ENCODE measurements at places on chromosomes 5 and 9. TPM values are rescaled to one million over a fixed set of nuclear protein-coding genes. Genes with fewer than 3 reads are reported as not detected.
A peak's percentile ranks its signal among the peaks of the same experiment; 100 is the strongest.

GRCh38 chr5:124960266-124960665, 213.8 kb upstream of the ZNF608 start:
- H3K27me3 ChIP-seq, result no peaks in the 10 kb centered on the region
- DNase-seq, result no peak
- no peaks in the 10 kb centered on the region for H3K4me1 ChIP-seq
- H3K36me3 ChIP-seq, result no peaks in the 10 kb centered on the region
- H3K4me3 ChIP-seq, result no peak overlapping the region

The FAM78A gene
- total RNA-seq, result 0.33 TPM

DNA sequence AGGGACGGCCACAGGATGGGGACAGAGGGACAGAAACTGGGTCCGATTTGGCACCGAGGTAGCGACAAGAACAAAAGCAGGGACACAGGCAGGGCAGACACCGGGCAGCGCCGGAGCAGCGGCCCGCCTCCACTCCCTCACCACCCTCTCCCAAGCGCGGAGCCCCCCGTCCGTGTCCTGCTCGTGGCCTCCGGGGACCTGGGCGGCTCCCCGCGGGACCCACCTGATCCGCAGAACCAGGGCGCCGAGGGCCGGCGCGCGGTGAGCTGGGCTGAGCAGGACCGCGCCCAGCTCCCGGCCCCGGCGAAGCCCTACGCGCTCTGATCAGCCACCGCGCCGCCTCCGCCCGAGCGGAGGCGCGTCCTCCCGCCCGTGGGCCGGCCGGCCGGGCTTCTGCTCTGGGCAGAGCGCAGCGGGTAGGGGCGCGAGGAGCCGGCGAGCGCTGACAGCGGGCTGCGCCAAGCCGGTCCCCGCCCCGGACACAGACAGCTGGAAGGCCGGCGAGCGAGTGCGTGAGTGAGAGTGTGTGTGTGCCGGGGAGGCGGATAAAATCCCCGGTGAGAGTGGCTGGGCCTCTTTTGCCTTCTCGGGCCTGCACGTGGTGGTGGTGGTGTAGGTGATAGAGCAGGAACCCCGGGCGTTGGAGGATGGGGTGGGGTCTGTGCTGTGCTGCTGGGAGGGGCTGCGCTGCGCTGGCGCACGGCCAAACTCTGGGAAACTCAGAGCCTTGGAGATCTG, at the start of gene GGTA1:
TSS of gene GGTA1 (minus strand) at position 418 of the 738 bp plus-strand sequence. CDS start 31,922 bp downstream, outside the sequence.
- H3K27ac ChIP-seq, result no peak within 1 kb of the TSS
- H3K27me3 ChIP-seq, result peaks cover 16% of the 10 kb centered on the region
- no peaks in the 10 kb centered on the region for H3K36me3 ChIP-seq
- peak; percentile 53 for DNase-seq

DNA sequence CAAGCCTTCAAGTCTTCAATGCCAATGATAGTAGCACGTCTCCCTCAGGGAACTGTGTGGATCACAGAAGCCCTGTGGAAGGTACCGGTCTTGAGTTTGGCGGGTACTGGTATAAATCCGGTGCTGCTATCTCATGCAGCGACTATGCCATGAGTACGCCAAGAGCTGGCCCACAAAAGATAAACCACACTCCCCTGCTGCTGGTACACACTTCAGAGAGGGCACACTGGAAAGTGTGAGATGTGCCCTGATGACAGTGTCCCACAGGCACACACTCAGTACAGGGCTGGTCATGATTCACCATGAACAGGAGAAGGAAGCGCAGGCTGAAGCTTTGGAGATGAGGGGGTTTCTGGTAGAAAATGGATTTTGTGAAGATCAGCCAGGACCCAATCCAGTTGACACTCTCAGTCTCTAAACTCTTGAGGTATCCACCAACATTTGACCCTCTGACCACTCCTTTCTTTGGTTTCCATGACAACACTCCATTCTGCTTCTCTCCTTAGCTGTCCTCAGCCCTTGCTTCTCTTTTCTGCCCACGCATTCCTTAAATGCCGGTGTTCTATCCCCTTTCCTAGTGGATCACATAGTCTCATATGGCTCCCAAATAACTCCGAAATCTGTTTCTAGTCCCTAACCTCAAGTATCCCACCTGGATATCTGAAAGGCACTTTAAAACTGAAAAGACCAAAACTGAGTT, 5.1 kb downstream of the AMACR start:
- no peaks in the 10 kb centered on the region for H3K4me1 ChIP-seq
- DNase-seq, result peak; percentile 43
- H3K27ac ChIP-seq, result no peak overlapping the region
- no peak overlapping the region for H3K4me3 ChIP-seq
- H3K36me3 ChIP-seq, result peaks cover 3% of the 10 kb centered on the region

The DMRTA1 gene
- 0.26 TPM for total RNA-seq

The ACER2 gene
- 4.5 TPM for total RNA-seq

- H3K27ac ChIP-seq, result no peak overlapping the region
- no peak for DNase-seq
- H3K4me1 ChIP-seq, result no peaks in the 10 kb centered on the region
- H3K4me3 ChIP-seq, result no peak overlapping the region
- peaks cover 12% of the 10 kb centered on the region for H3K36me3 ChIP-seq
These were observed 14.9 kb downstream of the BRD3OS start for GRCh38 chr9:134040176-134040565.

GRCh38 chr5:154394307-154394706, 51.5 kb upstream of the SAP30L start:
- no peak overlapping the region for H3K27ac ChIP-seq
- no peaks in the 10 kb centered on the region for H3K27me3 ChIP-seq
- no peaks in the 10 kb centered on the region for H3K36me3 ChIP-seq
- no peak overlapping the region for H3K4me3 ChIP-seq

DNA sequence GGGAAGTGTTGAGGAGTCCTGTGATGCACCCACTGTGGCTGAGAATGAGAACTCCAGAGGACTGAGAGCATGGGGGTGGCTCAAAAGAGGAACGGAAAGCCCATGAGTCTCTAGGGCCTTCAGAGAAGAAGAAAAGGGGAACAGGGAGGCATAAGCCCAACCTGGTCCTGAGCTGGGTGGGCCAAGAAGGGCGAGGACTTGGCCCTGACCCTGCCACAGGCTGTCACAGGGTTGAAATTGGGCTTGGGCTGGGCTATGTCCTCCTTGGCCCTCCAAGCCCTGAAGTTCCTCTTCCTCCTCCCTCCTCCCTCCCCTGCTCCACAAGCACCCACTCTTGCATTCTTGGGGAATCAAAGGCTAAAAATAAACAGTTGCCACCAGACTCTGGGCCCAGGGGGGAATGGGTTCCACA, 49.3 kb upstream of the PPARGC1B start:
- H3K27me3 ChIP-seq, result peaks cover 12% of the 10 kb centered on the region
- no peaks in the 10 kb centered on the region for H3K4me1 ChIP-seq
- no peak overlapping the region for H3K27ac ChIP-seq
- no peak overlapping the region for H3K4me3 ChIP-seq

DNA sequence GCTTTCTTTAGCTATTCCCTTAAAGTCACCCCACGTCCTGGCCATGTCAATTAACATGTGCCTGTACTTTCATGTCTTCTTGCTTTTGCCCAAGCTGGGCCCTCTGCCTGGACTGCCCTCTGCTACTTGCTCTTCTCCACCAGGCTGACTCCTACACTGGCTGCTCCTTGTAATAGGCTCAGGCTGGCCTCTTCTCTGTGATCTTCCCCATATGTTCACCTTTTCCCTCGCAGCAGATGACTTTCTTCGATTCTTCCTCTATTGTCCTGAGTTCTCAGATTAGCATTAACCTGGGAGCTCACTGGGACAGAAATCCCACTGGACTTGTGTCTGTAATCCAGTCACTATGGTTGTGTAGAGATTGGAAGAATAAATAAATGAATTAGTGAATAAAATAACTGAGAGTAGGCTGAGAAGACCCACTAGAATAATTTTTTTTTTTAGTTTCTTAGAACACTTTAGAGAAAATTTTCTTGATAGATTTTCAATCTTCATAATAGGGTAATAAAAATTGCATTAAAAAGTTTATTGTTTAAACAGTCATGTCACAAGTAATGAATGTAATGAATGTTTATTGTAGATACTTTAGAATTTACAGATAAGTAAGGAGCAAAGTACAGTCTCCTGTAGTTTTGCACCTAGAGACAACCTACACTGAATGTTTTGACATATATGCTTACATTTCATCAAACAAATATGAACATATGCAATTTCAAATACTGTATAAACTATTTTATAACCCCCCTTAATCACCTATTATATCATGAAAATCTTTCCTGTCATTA, 47.4 kb upstream of the TNFSF15 start:
- DNase-seq, result no peak
- no peak overlapping the region for H3K27ac ChIP-seq
- no peaks in the 10 kb centered on the region for H3K36me3 ChIP-seq
- H3K27me3 ChIP-seq, result no peaks in the 10 kb centered on the region
- no peak overlapping the region for H3K4me3 ChIP-seq
- peaks cover 17% of the 10 kb centered on the region for H3K4me1 ChIP-seq

DNA sequence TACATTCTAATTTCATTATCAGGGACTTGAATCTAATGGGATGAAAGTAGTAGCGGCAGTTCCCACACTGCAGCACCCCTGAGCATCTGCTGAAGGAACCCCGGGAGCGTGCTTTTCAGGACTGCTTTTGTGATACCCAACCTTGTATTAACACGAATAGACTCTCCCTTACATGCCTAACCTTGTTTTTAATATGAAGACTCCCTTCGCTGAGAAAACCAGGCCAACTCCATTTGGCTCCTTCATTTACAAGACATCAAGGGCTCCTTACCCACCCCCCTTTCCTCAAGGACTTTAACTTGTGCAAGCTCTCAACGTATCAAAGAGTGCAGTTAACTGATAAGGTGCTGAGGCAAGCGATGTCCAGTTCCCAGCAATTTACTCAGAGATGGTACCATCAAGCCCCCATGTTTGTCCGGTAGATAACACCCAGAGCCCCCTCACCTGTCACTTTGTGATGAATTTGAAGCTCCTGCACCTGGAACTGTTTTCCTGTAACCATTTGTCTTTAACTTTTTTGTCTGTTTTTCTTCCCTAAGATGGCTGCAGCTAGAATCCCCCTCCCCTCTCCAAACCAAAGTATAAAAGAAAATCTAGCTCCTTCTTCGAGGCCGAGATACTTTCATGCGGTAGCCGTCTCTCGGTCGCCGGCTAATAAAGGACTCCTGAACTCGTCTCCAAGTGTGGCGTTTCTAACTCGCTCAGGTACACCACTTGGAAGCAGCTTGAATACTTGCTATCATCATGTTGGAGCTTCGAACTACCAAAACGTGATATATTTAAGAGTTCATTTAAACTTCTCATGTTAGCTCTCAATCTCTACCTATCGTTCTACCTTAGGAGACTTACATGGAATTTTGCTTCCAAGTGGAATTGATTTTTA, 10.7 kb downstream of the HNRNPH1 start:
- H3K27ac ChIP-seq, result no peak overlapping the region
- peaks cover 40% of the 10 kb centered on the region for H3K36me3 ChIP-seq
- no peak overlapping the region for H3K4me3 ChIP-seq
- H3K4me1 ChIP-seq, result peaks cover 2% of the 10 kb centered on the region

The INSL4 gene
- not detected for total RNA-seq

The IFNA13 gene
- not detected for total RNA-seq

- H3K4me1 ChIP-seq, result peaks cover 17% of the 10 kb centered on the region
- H3K27ac ChIP-seq, result no peak overlapping the region
- peaks cover 4% of the 10 kb centered on the region for H3K36me3 ChIP-seq
- no peaks in the 10 kb centered on the region for H3K27me3 ChIP-seq
These were observed 118.1 kb downstream of the C9orf152 start for GRCh38 chr9:110089681-110090370.

- DNase-seq, result no peak
- H3K4me3 ChIP-seq, result no peak overlapping the region
- no peaks in the 10 kb centered on the region for H3K27me3 ChIP-seq
These were observed 491.0 kb upstream of the CLINT1 start for GRCh38 chr5:158349987-158350386.

DNA sequence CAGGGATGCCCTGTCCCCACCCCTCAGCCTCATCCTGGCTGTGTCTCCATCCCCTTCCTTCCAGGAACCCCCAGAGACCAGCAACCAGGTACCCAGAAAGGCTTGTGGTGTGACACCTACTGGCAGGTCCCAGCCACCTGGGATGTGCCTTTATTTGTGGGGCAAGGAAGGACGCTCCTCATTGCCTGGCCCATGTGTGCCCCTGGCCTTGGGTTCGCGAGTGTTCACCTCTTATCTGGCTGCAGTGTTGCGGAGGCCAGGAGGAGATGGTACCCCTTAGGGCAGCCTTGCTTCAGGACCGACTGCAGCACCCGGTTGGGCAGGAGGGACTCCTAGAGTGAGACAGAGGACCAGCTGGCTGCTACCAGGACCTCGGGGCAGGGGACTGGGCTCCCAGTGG, 8.8 kb downstream of the C9orf50 start:
- H3K27ac ChIP-seq, result no peak overlapping the region
- H3K27me3 ChIP-seq, result no peaks in the 10 kb centered on the region
- H3K4me3 ChIP-seq, result no peak overlapping the region
- H3K4me1 ChIP-seq, result peaks cover 20% of the 10 kb centered on the region
- DNase-seq, result no peak

DNA sequence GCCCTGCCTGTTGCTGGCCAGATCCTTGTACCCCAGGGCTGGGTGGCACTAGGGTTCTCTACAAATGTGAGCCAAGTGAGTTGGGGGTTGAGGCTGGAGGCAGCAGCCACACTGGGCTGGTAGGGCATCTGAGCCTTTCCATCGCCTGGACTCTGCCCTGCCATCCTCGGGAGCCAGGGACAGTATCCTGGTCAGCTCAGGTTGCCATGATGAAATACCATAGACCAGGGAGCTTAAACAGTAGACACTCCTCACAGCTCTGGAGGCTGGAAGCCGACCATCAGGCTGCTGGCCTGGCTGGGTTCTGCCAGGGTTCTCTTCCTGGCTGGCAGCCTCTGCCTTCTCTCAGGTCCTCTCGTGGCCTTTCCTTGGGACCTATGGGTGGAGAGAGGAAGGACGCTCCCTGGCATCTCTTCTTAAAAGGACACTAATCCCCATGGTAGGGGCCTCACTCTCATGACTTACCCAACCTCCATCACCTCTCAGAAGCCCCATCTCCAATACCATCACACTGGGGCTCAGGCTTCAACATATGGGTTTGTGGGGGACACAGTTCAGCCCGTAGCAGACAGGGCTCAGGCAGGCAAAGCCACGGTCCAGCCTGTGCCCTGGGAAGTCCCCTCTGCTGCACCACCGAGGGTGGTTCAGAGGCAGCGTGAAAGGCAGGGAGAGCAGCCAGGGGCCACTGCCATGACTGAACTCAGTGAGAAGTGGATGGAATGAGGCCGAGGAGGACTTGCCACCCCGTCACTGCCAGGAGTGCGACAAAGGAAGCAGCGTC, 50.1 kb downstream of the HMCN2 start:
- no peak overlapping the region for H3K27ac ChIP-seq
- no peaks in the 10 kb centered on the region for H3K27me3 ChIP-seq
- no peaks in the 10 kb centered on the region for H3K4me1 ChIP-seq
- no peak for DNase-seq

The OLFM1 gene
- 2.0 TPM for total RNA-seq

GRCh38 chr5:91643797-91644196, 260.7 kb upstream of the ARRDC3 start:
- H3K27ac ChIP-seq, result no peak overlapping the region
- no peaks in the 10 kb centered on the region for H3K27me3 ChIP-seq
- peak; percentile 84 for DNase-seq
- no peaks in the 10 kb centered on the region for H3K36me3 ChIP-seq

- H3K27ac ChIP-seq, result peak overlapping the region; percentile 31
- DNase-seq, result peak; percentile 64
- H3K4me3 ChIP-seq, result no peak overlapping the region
- H3K4me1 ChIP-seq, result peaks cover 37% of the 10 kb centered on the region
These were observed 5.3 kb downstream of the MACROH2A1 start for GRCh38 chr5:135393691-135394090.

Data from fibroblast of lung (primary cell).